SJSA1 (cell line): ENCODE measurements at places on chromosomes 12 and 14. TPM values are rescaled to one million over a fixed set of nuclear protein-coding genes. Genes with fewer than 3 reads are reported as not detected.

The RPL10L gene
- total RNA-seq = not detected in 2 replicates

GRCh38 chr14:91159182-91159581, 45.3 kb downstream of the DGLUCY start:
- H3K36me3 ChIP-seq = peaks cover 16% of the 10 kb centered on the region
- H3K27me3 ChIP-seq = no peaks in the 10 kb centered on the region
- no peak overlapping the region for H3K4me3 ChIP-seq
- no peak for DNase-seq
- no peak overlapping the region for H3K27ac ChIP-seq

- H3K4me1 ChIP-seq = no peaks in the 10 kb centered on the region
- H3K27me3 ChIP-seq = no peaks in the 10 kb centered on the region
- no peak overlapping the region for H3K4me3 ChIP-seq
- no peak for DNase-seq
- no peak overlapping the region for H3K27ac ChIP-seq
- H3K36me3 ChIP-seq = no peaks in the 10 kb centered on the region
Observed at GRCh38 chr12:19909418-19909817, 458.9 kb upstream of the PDE3A start.

GRCh38 chr12:132558042-132558856, 52.1 kb downstream of the LRCOL1 start:
- H3K4me1 ChIP-seq = peaks cover 15% of the 10 kb centered on the region
- no peak for DNase-seq
- H3K36me3 ChIP-seq = no peaks in the 10 kb centered on the region
- peaks cover 18% of the 10 kb centered on the region for H3K27me3 ChIP-seq
- H3K27ac ChIP-seq = no peak overlapping the region
